NCI-H1092 treated with DMSO at 0.1 percent for 48 hours (cell line): ENCODE measurements at places on chromosomes 13 and 19.

DNA sequence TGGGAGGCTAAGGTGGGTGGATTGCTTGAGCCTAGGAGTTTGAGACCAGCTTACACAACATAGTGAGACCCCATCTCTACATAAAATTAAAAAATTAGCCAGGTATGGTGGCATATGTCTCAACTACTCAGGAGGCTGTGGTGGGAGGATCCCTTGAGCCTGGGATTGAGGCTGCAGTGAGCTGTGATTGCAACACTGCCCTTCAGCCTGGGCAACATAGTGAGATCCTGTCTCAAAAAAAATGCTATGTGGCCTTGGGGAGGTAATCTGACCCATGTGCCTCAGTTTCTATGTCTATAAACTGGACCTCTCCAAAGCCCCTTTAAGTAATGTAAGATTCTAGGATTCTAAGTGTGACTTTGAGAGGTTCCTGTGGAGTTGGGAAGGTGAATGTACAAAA lies 25.2 kb downstream of the ARL11 start:
- no peak for DNase-seq

DNA sequence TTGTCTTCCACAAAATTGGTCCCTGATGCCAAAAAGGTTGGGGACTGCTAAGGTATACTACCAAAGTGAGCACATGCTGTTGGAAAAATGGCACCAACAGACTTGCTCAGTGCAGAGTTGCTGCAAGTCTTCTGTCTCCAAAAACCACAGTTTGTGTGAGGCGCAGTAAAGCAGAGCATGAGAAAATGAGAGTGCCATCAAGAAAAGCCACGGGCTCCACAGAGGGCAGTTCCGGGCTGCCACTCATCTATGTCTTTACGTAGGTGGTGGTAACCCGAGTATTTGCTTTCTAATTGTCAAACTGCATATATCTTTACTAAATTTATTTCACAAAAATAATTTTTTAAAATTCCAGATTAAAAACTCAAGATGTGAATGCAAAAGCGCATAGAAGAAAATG lies 123.8 kb downstream of the RNF17 start:
- DNase-seq = no peak

DNA sequence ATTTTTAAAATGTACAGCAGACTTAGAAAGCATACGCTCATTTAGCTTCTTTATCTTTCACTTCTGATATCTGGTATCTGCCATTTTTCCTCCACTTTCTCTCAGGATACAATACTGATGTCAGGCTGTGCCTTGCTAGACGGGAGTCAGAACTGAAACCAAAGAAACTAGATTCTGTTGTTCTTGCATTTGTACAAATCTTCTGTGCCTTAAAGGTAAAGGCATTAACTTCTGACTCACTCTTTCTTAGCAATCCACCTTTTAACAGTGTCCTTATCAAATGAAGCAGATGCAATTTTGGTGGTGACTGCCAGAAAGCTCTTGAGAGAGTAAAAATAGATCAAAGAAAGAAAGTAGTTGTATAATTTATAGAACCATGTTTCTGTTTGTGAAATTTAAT lies 370.4 kb downstream of the PCDH20 start:
- DNase-seq = no peak

GRCh38 chr19:46609511-46610412 lies 8.6 kb downstream of the CALM3 start:
- no peak for DNase-seq

DNA sequence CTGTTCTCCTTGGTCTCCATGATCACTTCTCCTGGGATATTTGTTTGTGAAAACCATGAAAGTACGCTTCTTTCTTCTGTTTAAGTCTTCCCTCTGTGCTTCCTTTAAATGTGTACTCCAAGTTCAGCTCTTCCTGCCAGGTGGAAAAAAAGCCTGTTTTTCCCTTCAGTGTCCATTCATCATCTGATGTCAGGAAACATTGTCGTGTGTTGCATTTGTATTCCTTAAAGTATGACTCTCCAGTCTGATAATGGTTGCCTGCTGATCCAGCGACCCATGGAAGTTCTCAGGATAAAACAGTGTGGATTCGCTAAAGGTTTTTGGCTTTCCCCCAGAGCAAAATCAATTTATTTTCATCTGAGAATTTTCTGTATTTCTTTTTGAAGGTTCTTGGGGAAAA lies 22.3 kb downstream of the SACS start:
- DNase-seq = no peak
